ENCODE measurements at places on chromosomes 2 and 18.

DNA sequence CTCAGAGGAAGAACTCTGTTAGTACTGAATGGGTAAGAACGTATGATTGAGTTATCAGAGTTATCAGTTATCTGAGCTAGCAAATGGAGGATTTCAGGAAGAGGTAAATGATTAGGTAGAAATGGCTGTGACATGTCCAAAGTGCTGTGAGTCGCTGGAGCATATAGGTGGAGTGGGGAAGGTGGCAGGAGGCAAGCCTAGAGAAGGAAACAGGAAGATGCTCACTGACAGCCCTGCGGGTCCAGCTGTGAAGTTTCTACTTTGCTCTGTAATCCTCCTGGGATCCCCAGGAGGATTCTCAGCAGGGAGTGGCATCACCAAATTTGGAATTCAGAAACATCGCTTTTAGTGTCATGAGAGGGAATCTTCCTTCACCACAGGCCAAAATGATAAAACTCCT, 52.0 kb downstream of the GYPC start:
- DNase-seq, result no peak

DNA sequence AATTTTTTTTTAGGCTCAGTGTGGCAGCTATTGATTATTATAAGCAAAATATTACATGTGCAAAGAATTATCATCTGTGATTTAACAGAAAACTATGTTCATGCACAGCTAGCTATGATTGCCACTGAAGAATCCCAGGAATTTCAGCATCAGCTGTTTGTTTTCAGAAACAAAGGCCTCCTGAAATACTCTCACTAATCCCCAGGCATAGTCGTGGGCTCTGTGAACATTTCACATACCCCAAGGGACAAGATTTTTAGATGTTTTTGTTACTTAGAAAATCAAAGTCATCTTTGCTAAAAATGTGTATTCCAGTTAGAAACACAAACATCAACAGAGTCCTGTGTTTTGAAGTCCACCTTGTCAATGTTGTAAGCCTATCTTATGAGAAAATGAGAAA, 156.1 kb downstream of the MYO1B start:
- peak; percentile 85 for DNase-seq

- no peak for DNase-seq
These were observed 20.6 kb upstream of the ZNF804A start for GRCh38 chr2:184577743-184578142.

DNA sequence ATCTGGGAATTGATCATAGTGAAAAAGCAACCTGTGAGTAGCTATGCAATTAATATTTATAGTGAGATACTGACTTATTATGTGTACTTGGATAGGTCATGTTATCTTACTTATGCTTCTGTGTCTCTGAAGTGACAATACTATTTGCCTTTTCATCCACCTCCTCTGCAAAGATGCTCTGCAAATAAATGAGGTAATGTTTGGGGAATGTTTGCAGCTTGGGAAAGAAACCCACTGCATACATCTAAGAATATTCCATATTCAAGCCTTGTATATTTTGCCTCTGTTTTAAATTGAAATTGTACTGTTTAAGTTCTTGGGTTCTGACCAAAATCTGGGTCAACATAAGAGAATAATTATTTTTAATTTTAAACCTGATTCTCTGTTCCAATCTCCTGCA, 217.4 kb upstream of the DTNA start:
- DNase-seq, result no peak

GRCh38 chr2:192119536-192119935, 75.2 kb downstream of the TMEFF2 start:
- DNase-seq, result no peak

DNA sequence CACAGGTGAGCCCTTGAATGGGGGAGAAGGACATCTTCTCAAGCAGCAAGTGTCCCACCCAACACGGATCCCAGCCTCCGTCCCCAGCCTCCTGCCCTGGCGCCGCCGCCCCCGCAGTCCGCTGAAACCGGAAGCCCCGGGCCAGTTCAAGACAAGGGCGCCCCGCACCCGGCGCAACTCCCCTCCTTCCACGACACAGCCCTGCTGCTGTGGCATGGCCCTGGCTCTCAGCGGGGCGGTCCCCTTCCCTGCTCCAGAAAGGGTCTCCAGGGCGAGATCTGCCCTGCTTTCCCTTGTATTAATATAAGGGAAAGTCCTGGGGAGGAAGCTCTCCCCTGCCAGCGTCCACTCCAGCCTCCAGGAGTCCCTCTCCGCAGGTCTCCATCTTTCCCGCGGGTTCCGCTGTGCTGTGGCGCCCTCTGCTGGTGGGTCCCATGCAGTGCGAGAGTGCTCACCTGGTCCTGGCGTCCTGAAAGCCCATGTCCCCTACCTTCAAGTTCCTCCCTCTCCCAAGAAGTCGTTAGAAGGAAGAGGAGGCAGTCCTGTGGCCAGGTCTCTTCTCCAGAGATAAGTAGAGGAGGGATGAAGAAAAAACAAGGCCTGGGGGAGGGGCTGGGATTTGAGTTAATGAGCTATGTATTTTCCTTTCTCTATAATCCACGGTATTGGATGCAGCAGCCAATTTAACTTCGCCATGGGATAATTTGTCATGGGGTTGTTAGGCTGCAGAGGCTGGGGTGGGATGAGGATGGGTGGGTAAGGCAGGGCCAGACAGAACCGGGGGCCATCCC, 176.0 kb downstream of the SMAD2 start:
- DNase-seq, result no peak

DNA sequence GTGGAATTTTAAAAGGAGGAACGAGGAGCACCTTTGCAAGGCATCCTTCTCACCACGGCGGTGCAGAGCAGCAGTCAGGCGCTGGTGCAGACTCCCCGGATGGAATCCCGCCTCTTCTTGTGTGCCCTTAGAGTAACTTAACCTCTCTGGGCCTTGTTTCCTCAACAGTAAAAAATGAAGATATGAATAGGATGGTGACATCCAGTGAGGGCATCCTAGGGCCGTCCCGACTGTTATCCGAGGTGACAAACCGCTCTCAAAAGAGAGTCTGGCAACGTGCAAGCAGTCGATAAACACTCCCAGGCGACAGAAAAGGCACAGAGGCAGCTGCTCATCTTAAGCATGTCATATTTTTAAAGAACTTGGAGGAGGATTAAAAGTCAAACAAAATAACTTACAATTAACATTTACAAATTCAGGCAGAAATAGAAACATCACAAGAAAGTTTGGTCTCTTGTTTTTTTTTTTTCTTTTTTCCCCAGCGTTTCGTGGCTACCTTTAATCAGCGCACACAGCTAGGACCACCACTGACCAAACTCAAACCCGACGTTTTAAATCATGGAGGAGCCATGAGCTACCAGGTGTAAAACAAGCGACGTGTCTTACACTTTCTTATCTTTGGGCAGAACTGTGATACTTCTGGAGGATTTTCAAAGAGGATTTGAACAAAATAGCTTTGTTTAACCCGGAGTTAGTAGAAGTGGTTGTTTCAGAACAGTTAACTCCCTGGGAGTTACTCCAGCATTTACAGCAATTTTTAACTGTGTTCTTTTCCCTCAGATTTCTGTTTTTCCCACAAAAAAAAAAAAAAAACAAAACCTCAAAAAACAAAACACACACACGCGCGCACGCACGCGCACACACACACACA, 2.1 kb downstream of the MBP start:
- no peak for DNase-seq

DNA sequence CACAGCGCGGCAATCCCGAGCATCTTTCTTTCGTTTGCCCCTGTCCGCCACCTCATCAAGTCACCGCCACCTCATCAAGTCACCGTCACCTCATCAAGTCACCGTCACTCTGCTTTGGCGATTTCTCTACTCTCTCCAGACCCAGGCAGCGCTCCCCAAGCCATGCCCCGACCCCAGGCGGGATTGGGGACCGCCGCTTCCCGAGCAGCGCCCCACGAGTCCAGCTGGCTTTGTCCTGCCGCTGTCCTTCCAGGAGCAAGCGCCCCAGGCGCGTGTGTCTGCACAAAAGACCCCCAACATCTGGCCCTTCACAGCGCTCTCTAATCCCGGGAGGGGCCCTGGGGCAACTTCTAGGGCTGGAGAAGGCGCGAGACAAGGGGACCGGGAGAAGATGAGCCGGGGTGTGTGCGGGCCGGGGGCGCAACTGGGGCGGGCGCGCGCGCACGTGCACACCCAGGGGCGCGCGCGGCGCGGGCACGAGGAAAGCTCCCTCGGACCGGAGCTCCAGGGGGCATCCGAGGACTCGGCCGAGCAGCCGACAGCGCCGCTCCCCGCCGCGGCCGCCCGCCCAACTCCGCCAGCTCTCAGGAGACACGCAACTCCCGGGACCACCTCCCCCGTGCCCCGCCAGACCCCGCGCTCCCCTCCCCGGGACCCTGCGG, 633 bp upstream of the RNF152 start:
- peak; percentile 43 for DNase-seq

- DNase-seq, result no peak
These were observed 94.5 kb upstream of the IL1R2 start for GRCh38 chr2:101897301-101897700.

GRCh38 chr2:114237331-114237730, 205.1 kb upstream of the DPP10 start:
- DNase-seq, result no peak

- no peak for DNase-seq
These were observed 29.0 kb upstream of the REL start for GRCh38 chr2:60852282-60852860.

GRCh38 chr2:178331474-178332432, 119.2 kb downstream of the PRKRA start:
- DNase-seq, result no peak

DNA sequence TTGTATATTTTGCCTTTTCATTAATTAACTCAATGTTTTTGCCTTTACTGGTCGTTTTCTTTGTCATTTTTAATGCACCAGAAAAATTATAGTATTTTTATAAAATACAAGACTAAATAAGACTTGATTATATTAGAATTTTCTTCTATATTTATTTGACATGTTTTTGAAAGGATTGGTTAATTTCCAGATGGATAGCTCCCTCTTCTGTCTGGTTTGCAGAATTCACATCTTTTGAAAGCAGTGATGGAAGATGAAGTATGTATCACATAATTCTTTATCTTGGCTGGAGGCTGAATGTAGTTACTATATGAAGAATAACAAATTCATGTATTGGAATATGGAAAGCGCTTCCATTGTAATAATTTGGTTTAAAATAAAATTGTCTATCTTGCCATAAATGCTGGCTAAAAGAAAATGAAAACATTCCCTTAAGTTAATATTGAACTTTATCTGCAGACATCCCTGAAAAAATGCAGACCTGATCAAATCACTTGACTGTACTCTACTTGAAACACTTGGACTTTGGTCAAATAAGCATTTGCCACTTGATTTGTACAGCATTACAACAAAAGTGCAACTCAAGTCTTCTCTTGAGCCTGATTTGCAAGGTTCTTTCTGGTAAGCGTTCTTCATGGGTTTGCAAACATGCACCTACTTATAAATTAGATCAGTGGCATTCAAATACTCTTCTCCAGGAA, 86.3 kb upstream of the EFEMP1 start:
- peak; percentile 47 for DNase-seq

- no peak for DNase-seq
These were observed 110.9 kb upstream of the BZW1 start for GRCh38 chr2:200700856-200701255.

GRCh38 chr2:98801921-98802321, 71.0 kb upstream of the MGAT4A start:
- DNase-seq, result no peak

GRCh38 chr2:231362555-231363184, 32.8 kb upstream of the B3GNT7 start:
- no peak for DNase-seq

DNA sequence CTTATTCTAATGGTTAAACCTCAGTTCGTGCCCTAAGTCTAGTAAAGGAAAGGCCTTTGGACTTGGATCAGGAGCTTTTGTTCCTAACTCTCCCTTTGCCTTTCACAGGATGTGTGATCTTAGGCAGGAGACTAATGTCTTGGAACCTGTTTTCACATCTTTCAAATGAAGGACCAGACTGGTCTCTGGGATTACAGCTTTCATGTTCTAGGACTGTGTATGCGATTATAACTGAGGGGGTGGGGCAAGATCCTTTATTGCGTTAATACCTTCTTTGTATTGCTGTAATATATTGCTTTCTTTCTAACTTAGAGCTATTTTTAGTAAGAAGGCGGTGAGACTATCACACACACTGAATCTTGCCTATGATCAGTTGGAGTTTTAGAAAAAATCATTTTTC, 368.1 kb downstream of the RPRM start:
- DNase-seq, result no peak

- DNase-seq, result no peak
These were observed 70.8 kb upstream of the NOSTRIN start for GRCh38 chr2:168731616-168732015.

DNA sequence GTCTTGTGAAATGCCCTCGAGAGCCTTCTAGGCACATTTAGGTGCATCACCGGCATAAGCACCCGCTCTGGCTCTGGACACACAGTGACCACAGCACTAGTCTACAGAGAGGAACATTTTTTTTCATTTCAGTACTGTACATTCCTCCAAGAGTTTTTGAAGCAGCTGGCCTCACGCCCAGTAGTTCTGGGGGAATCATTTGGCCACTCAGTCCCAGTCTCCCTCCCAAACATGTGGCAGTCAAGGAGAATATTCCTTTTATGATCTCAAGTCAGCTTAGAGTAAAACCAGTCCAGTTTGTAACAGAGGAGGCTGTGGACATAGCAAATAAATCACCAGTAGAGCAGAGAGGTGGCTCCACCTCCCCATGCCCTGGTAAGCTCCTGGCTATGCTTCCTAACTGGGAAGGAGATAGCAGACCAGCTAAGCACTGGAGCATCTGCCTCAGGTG, 48.1 kb downstream of the KCNE4 start:
- DNase-seq, result peak; percentile 82

- no peak for DNase-seq
These were observed 103.9 kb upstream of the UBE2E3 start for GRCh38 chr2:180876506-180876905.

DNA sequence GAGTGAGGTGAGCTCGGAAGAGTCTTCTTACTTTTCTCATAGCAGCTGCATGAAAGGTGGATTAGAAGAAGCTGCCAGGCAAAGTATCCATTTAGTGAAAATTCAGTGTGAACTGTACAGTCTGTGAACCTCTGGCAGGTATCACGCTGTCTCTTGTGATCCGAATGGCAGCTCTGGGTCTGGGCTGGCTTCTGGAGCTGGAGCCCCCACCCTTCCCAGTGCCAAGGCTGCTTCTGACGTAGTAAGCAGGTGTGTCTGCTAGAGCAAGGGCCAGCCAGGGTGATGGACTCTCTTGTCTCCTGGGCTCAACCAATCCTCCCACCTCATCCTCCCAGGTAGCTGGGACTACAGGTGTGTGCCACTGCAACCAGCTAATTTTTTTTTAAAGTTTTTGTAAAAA, 14.0 kb upstream of the NTSR2 start:
- no peak for DNase-seq

DNA sequence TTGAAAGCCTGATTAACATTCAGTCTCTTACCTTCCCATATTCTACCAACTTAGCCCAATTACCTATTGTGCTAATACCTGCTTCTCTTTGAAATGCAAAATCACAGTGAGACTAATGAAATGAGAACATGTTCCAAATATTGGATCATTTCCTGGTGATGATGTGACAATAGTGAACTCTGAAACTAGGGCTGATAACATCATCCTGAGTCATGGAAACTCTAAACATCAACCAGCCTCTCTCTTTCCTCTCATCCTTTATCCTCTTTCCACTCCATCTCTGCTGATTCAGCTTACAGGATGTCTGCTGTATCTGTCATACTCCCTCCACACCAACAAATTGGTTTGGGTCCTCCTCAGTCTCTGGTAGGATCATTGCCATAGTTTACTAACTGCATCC, 98.8 kb upstream of the NCKAP5 start:
- no peak for DNase-seq

GRCh38 chr18:80136679-80137078, 27.6 kb downstream of the ADNP2 start:
- DNase-seq, result no peak

GRCh38 chr2:15894481-15895144, 45.7 kb upstream of the MYCN start:
- no peak for DNase-seq

Measured in fibroblast of gingiva (primary cell).